ENCODE measurements at places on chromosomes 12 and 14.

- peak; percentile 68 for DNase-seq
Observed at GRCh38 chr14:75279153-75279762, 630 bp downstream of the FOS start.

GRCh38 chr14:22271838-22272799 is 316.9 kb downstream of the DAD1 start:
- DNase-seq, result no peak

- peak; percentile 54 for DNase-seq
Observed at GRCh38 chr14:38209572-38210557, 2.2 kb downstream of the SSTR1 start.

DNA sequence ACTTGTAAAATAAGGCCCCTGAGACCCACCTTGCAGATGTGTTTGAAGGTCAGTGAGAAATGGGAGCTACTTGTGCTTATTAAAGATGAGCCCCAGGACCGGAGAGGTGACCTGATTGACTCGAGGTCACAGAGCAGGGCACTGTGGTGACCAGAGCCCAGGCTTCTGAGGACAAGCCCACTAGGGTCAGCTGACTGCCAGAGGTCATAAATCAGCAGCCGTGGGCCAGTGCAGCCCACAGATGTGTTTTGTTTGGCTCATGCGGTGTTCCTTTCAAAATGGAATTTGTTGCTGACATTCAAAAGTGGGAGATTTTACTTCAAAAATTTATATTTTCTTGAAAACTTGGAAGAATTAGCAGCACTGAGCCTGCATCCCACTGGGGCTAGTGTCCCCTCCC is 24.5 kb downstream of the JDP2 start:
- DNase-seq, result no peak

GRCh38 chr12:49027846-49028555 is 9.4 kb upstream of the PRKAG1 start:
- DNase-seq, result no peak

- DNase-seq, result peak; percentile 17
Observed at GRCh38 chr12:51675071-51675803, 84.2 kb downstream of the SCN8A start.

DNA sequence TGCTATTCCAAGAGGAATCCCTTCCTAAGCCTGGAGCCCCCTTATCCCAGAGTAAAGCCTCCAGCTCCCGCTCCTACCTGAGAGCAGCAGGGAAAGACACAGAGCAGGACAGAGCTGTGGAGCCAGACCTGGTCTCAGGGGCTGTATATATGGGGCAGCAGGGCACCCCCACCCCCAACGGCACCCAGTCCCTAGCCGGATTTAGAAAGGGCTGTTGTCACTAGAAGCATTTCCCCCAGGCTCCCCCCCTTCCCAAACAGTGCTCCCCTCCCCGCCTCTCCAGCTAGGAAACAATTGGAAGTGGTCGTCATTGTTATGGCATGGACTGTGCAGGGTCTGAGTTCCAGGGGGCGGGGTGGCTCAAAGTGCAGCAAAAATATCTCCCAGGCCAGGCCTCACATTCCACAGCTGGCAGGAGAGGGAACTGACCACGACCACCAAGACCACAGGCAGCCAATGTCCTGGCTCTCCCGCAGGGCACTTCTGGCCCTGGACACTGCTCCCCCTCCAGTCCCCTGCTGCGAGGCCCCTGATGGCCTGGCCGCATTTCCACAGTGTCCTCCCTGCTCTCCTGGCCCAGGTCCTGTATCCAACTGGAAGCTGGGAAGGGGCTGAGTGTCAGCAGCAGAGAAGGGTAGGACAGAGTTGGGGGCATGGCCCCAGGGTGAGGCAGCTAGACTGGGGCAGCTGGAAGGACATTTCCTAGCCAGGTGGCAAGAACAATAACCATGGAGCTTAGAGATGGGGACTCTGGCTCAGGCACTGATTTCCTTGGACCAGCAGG is at the start of gene MYH7:
TSS of gene MYH7 (minus strand) at position 118 of the 784 bp plus-strand sequence. CDS start 1,928 bp downstream, outside the sequence.
- DNase-seq, result no peak

DNA sequence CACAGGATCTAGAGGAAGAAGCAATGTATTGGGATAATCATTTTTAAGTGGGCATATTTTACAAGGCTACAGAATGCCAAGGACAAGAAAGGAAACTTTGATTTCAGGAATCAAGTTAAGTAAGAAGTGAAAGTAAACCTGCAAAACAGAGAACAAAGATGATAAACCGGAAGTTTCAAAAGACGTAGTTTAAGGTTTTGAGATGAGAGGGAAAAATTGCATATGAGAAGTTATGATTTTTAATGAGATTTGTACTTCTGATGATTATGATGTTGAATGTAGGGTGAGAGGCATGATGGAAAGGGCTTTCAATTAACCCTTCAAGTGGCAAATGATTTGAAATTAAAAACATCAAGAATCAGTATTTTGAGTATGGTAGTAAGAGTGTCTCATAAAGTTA is 134.9 kb downstream of the CAPZA3 start:
- DNase-seq, result no peak

- DNase-seq, result no peak
Observed at GRCh38 chr12:2633825-2634200, 161.0 kb upstream of the FKBP4 start.

GRCh38 chr12:122226366-122227125 is 694 bp upstream of the DIABLO start:
- no peak for DNase-seq

- no peak for DNase-seq
Observed at GRCh38 chr12:93059925-93060665, 131.0 kb upstream of the EEA1 start.

DNA sequence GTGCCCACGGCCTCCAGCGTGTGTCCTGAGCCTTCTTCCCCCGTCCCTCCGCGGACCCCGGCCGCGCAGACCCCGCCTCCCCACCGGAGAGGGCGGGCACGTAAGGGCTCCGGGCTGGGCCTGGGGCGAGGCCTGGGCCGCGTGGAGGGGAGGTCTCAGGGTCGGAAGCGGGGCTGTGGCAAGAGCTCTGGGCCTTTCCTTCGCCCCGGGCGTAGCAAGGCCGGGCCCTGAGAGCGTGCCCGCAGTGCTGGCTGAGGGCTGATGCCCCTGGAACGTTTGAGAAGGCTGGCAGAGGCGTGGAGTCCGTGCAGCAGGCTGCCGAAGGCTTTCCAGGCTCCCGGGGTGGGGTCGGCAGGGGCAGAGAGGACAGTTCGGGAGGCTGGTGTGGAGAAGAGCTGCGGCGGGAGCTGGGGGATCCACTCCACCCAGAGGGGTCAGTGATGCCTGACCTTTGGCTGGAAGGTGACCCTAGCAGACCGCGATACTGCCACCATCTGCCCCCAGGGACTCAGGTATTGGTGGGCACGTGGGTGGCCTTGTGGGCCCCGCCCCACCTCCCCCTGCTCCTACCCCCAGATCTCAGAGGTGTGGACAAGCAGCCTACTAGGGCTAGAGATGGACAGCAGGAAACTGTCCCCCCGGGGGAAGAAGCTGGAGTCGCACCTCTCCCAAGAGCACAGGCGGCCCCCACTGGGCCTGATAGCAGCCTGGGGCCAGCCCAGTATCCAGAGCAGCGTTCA is 558 bp downstream of the TEX22 start:
- DNase-seq, result peak; percentile 20

- peak; percentile 15 for DNase-seq
Observed at GRCh38 chr14:100446572-100446971, 123.4 kb downstream of the SLC25A47 start.

DNA sequence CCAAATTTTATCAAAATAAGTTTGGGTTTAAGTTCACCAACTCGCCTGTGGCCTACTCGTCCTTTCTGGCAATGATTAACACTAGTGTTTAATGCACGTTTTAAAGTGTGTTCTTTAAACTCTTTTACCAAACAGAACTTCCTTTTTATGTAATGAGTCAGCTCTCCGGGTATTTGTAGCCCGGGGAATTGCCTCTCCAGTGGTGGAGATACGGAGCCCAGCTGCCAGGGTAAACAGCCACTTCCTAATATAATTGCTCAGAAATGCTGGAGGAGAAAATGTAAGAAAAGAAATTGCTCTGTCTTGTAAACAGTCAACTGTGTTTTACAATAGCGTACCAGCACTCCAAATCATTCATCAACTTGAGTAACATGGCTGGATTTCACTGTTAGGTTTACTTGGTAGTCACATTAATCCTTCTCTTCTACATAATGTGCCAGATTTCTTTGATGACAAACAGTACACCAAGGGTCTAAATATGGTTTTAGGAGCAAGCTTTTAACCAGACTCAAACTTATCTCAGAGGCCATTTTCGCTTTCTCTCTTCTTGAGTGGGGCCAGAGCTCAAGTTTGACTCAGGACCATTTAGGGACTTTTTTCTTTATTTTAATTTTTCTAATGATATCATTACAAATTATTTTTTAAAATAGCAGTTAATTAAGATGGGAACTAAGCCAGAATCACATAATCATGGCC is 101.2 kb upstream of the SLC38A2 start:
- peak; percentile 88 for DNase-seq

DNA sequence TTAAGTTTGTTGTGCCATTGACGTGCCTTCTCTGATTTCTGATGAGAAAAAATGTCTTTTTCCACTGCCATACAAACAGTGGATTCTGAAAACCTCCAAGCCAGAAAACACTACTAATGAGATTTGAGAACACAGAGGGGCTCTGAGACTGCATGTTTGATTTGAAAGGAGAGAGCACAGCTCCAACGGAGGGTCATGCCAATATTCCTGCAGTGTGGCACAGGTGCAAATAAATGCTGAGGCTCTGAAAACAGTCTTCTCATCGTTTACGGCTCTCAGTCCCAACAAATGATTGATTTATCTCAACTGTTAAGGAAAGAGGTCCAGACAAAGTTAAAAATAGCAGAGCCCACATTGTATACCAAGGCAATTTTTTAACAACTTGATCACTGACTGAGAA is 128.7 kb downstream of the KCNH5 start:
- no peak for DNase-seq

GRCh38 chr12:54004063-54004840 is 4.3 kb downstream of the HOXC9 start:
- no peak for DNase-seq

GRCh38 chr12:38544330-38545066 is 227.9 kb downstream of the ALG10B start:
- DNase-seq, result no peak

DNA sequence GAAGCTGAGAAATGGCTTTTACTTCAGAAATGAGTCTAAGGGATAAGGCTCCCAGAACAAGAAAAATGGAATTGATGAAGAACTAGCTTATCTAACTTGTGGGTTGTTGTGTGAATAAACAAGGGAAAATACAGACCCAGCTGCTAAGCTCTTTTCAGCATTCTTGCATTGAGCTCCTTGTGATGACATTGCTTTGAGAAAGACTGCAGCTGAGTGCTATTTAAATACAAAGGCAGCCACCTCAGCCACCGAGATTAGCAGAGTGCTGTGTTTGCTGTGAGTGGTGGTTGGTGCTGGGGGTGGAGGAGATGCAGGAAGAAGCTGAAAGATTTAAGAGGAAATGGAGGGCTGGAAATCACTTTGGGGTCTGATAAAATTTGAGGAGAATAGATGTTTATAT is 396.0 kb upstream of the PRICKLE1 start:
- no peak for DNase-seq

DNA sequence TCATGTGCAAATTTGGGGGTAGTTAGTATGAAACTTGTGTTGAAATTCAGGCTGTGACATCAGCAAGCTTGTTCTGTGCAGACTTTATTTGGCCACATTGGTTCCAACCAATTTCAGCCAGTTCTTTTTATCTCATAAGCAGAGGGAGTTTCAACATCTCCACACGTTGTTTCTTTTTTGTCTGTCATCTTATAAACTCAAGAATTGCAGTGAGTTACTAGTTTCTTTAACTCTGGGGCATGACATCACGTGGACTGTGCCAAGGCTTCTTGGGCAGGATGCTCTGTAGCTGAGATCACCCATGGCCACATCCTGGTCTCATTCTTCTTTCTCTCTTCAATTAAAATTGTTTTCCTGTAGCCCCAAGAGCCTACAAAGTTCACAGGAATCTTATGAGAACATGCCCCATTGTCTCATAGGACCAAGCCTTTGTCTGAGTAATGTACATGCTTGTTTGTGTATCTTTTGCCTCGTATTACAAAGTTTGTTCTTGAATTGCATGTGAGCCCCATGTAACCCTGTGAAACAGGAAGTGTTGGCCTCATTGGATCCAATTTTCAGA is 982.0 kb upstream of the TMEM132C start:
- no peak for DNase-seq

GRCh38 chr14:81031488-81031887 is 76.1 kb downstream of the TSHR start:
- DNase-seq, result no peak

GRCh38 chr12:115811929-115812328 is 465.6 kb downstream of the MED13L start:
- no peak for DNase-seq

DNA sequence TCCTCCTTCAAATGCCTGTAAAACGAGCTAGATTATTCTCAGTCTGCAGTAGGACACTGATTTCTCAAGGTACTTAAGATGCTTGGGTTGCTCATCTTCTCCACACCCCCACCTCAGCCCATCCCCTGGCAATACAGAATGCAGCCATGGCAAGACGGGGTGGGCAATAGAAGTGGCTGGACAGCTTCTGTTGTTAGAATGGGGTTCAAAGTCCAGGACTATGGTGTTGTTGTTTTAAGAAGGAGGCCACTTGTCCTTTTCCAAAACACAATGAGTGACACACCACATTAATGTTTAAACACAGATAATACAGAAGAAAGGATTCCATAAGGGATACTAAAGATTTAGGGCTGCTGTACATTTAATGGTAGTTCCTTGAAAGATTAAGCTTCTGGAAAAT is 188.9 kb upstream of the BCL2L14 start:
- DNase-seq, result peak; percentile 32

DNA sequence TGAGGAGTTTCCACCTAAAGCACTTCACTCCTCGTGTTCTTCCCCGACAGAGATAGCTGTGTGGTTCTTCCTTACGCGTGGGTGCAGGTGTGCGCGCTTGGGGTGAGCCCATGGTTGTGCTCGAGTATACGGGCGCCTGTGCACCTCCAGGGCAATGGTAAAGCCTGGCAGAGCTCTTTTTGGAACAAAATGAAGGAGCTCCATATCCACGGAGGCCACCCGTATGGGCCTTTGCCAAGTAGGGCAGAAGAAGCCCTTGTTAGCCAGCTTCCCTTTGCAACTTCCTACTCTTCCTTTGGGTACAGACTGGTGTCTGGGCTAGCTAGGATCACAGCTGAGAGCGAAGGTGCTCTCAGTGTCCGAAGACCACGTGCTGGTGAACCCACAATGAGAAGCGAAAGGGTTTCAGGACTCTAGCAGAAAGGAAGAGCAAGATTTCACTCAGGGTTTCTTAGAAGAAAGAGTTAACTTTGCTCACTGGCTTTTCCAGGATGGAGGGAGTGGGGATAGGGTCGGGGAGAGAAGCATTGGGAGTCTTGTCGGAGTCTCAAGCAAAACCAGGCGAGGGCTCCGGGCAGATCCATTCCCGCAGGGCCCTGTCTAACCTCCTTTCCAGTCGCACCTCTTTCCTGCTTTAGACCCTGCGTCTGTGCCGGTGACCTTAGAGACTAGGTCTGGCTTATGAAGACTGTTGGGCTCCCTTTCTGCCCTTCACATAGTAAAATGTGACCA is 960 bp upstream of the LRFN5 start:
- DNase-seq, result no peak

DNA sequence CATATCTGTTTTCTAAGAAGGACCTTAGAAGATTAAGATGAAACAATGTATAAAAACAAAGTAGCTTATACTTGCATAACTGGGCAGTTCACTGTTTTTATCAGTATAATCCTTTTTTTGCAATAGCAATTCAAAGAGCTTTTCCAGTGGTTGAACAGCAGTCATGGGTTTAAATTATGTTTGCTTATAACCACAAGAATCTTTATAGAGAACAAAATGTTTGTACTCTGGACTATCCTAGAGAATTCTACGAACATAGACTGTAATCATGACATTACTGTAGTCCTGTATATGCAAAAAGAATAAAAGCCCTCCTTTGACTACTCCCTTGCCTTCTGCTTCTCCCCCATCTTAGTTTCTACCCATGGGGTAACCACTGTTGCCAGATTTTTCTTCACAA is 5.7 kb downstream of the FAM177A1 start:
- no peak for DNase-seq
